ENCODE measurements at places on chromosomes 3 and 15.

GRCh38 chr3:167501941-167502340 lies 28.1 kb upstream of the SERPINI2 start:
- DNase-seq = no peak

GRCh38 chr15:68032672-68033071 lies 21.4 kb upstream of the PIAS1 start:
- DNase-seq = no peak

DNA sequence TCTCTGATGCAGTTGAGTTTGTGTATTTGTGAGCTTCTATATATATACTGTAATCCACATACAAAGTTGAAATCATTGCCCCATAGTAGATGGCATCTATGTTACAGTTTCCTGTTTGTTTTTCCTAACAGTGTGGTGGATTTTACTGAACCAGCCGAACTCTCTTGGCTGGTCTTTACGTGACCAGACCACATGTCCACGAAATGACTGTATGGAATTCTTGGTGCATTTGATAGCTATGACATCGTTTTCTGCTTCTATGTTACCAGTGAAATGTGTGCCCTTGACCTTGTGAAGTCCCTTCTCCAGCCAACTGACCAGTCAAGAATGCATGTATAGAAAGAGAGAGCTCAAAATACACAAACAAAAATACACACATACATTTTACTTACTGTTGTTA lies 1.8 kb downstream of the KCNMB2 start:
- no peak for DNase-seq

DNA sequence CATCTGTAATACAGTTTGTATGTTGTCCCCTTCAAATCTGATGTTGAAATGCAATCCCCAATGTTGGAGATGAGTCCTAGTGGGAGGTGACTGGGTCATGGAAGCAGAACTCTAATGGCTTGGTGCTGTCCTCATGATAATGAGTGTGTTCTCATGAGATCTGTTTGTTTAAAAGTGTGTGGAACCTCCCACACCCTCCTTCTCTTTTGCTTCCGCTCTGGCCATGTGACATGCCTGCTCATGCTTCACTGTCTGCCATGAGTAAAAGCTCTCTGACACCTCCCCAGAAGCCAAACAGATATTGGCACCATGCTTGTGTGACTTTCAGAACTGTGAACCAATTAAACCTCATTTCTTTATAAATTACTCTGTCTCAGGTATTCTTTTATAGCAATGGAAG lies 794.0 kb upstream of the CFAP20DC start:
- DNase-seq = no peak

DNA sequence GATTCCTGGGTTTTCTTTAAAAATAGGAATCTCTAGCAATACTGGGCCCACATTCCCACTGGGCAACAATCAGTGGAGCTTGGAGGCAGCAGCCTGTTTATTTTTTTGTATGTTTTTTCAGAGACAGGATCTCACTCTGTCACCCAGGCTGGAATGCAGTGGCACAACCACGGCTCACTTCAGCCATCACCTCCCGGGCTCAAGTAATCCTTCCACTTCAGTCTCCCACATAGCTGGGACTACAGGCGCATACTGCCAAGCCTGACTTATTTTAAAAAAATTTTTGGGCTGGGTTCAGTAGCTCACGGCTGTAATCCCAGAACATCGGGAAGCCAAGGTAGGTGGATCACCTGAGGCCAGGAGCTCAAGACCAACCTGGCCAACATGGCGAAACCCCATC lies 29.1 kb upstream of the GNB5 start:
- no peak for DNase-seq

GRCh38 chr3:23723930-23724329 lies 81.8 kb upstream of the UBE2E1 start:
- no peak for DNase-seq

GRCh38 chr3:177111541-177111949 lies 85.7 kb downstream of the TBL1XR1 start:
- DNase-seq = no peak

DNA sequence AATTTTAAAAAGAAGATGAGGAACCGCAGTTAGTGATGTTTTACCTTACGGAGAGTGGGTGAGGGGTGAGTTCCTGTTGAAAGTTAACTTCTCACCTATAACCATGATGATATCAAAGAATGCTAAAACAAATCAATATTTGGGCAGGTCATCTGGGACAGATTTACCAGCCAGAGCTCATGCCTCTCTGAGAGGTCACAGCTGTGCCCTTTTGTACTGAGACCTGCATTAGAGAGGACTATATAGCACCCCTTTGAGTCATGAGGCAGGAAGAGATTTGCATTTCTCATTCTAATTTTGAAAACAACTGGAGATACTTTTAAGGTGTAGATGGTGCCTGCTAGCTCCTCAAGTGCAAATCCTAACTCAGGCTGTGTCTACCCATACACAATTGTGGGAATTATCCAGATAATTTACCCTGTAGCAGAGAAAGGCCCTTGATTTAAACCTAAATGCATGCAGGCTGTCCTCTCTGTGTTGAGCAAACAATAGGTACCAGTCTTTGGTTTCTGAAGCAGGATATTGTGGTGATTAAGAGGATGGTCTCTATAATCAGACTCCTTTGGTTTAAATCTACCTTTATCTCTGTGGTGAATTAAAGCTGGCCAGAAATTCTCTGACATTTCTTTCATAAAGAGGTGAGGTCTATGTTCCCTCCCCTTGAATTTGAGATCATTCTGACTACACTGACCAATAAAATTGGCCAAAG lies 5.8 kb upstream of the TM4SF4 start:
- no peak for DNase-seq

GRCh38 chr15:80185152-80185551 lies 32.4 kb downstream of the FAH start:
- DNase-seq = no peak

GRCh38 chr3:39812537-39812936 lies 3.1 kb downstream of the MYRIP start:
- no peak for DNase-seq

- DNase-seq = no peak
Observed at GRCh38 chr3:54424292-54424691, 301.9 kb downstream of the CACNA2D3 start.

GRCh38 chr3:29531644-29532043 lies 250.8 kb downstream of the RBMS3 start:
- no peak for DNase-seq

GRCh38 chr3:105686278-105686897 lies 182.4 kb downstream of the CBLB start:
- DNase-seq = no peak
